ENCODE measurements at places on chromosomes 7 and 10.
A peak's percentile ranks its signal among the peaks of the same experiment; 100 is the strongest.

DNA sequence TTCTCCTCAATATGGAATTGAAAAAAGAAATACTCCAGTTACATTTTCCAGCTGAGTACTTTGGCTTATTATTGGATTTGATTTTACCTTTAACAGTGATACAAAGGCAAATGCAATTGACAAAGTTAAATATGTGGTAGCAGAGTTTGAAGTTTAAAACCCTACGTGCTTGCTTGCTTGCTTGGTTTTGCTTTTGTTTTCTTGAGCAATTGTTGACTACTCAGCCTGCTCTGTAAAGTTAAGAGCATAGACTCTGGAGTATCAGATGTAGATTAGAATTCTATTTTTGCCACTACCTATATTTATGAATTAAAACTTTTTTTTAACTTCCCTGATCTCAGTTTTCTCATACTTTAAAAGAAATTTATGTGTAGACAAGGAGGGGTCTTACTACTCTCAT, 51.4 kb downstream of the PCDH15 start:
- no peak for DNase-seq

- peak; percentile 38 for DNase-seq
Observed at GRCh38 chr7:151695951-151696541, 176.4 kb upstream of the RHEB start.

GRCh38 chr7:47047384-47047783, 534.5 kb downstream of the TNS3 start:
- no peak for DNase-seq

GRCh38 chr10:7300384-7300971, 110.4 kb downstream of the SFMBT2 start:
- DNase-seq, result no peak

DNA sequence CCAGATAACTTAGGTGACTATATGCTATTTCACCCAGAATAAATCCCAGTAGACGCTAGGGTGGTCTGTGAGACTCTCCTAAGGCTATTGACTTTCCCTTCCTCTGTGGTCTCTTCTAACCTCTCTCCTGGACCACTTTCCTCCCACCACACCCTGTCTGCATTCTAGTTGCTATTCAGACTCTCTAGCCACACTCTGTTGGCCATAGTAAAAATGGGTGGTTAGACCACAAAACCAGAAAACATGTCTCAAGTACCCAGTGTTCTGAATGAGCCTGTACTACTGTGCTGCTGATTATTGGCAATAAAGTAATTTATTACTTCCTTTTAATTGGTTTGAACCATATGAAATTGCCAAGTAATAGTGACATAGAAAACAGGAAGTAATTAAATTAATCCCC, 240.8 kb downstream of the KIF20B start:
- DNase-seq, result no peak

DNA sequence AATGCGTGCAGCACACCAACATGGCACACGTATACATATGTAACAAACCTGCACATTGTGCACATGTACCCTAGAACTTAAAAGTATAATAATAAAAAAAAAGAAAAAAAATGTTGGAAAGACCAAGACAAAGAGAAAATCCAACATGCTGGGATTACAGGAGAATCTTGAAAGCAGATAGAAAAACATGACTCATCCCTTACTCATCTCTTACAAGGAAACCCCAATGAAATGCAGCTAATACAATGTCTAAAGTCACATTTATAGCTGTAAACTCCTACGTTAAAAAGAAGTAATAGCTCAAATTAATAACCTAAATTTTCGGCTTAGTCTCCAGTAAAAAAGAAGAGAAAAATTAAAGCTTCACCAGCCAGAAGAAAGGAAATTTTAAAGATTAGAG, 47.5 kb upstream of the DGKB start:
- no peak for DNase-seq

DNA sequence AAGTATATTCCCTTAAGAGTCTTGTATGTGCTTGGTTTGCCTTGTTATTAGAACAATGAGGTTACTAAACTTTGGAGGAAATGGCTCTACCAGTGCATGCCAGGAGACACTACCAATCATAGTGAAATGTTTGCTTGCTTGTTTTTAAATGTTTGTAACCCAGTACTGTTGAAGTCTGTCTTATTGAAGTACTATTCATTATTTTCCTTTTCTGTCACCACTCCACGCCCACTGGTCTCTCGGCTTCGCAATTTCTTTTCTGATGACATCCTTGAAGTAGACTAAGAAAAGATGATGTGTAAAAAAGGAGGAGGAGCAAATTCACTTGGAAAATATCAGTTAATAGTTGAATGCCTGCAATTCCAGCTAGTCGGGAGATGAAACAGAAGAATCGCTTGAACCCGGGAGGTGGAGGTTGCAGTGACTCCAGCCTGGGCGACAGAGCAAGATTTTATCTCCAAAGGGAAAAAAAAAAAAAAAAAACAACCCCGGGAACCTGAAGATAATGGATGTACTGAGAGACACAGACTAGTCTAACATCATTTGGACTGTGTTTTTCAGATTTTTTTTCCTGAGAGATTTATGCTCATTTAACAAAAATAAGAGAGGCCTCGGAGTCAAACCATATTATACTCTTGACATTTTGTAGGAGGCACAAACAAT, 959.4 kb downstream of the PCDH15 start:
- DNase-seq, result no peak

- no peak for DNase-seq
Observed at GRCh38 chr7:148862481-148862880, 21.6 kb downstream of the EZH2 start.

DNA sequence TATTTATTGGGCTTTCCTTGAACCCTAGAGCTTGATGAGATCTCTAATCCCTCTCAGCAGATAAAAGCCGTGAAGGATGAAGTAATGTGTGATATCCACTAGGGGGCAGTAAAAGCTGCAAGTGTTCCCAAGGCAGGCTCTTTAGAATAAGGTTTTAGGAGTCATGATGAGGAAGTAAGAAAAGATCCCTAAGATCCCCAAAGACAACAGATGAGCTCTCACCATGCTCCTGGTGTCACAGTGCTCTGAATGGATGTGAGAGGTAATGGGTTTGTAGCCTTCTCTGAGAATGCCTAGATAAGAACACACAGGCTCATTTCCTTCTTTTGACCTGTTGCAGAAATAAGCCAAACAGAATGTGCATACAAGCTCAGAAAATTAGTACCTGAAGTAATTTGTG, 70.4 kb upstream of the ITPRID1 start:
- DNase-seq, result peak; percentile 61

GRCh38 chr7:38838725-38839385, 70.1 kb downstream of the VPS41 start:
- no peak for DNase-seq
